Karpas-422 (cell line): ENCODE measurements at places on chromosomes 12 and 14. TPM values are rescaled to one million over a fixed set of nuclear protein-coding genes. Genes with fewer than 3 reads are reported as not detected.

GRCh38 chr12:78756936-78757335 lies 107.6 kb upstream of the SYT1 start:
- H3K27ac ChIP-seq, result no peak overlapping the region
- H3K27me3 ChIP-seq, result no peaks in the 10 kb centered on the region
- no peak overlapping the region for H3K4me3 ChIP-seq

GRCh38 chr12:144650-145284 lies 69.2 kb downstream of the SLC6A12 start:
- no peaks in the 10 kb centered on the region for H3K27me3 ChIP-seq
- DNase-seq, result no peak
- H3K4me3 ChIP-seq, result no peak overlapping the region
- no peak overlapping the region for H3K27ac ChIP-seq
- H3K36me3 ChIP-seq, result no peaks in the 10 kb centered on the region

- H3K27ac ChIP-seq, result no peak overlapping the region
- no peaks in the 10 kb centered on the region for H3K27me3 ChIP-seq
- no peak for DNase-seq
- H3K4me3 ChIP-seq, result no peak overlapping the region
- no peaks in the 10 kb centered on the region for H3K4me1 ChIP-seq
- H3K36me3 ChIP-seq, result no peaks in the 10 kb centered on the region
Observed at GRCh38 chr14:44778604-44779003, 183.1 kb downstream of the KLHL28 start.

- H3K27me3 ChIP-seq, result no peaks in the 10 kb centered on the region
- H3K27ac ChIP-seq, result no peak overlapping the region
- H3K4me1 ChIP-seq, result no peaks in the 10 kb centered on the region
- H3K4me3 ChIP-seq, result no peak overlapping the region
Observed at GRCh38 chr12:62676521-62677307, 210.1 kb downstream of the MON2 start.

DNA sequence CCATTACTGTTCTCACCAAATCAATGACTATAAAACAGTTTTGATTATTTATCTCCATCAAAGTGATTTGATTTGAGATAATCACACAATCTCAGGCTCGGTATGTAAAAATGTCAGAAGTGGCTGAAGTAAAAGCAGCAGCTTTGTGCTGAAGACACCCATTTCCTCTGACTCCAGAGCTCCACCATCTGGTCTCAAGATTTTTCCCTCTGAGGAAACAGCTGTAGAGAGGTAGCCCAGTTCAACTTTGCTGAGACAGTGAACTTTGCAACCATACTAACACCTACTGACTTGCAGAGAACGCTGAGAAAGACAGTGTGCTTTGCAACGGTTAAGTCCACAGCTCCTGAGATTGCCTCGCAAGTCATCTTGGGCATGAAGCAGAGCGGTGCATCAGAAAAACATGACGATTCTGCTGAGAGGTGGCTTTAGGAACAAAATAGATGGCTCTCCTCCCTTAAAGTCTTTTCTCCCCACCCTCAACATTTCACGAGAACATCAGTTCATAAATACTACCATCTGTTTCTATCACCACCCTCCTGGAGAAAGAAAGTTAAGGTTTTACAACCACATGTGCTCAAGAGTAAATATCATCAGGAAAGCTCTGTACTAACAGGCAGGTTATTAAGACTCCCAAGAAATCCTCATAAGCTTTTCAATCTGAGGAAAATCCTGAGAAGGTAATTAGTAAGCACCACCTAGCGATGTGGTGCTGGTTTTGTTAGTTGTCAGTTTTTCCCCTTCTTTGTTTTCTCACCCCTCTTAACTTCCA lies 34.8 kb downstream of the HIGD1C start:
- H3K4me1 ChIP-seq, result peaks cover 25% of the 10 kb centered on the region
- no peaks in the 10 kb centered on the region for H3K27me3 ChIP-seq
- peak; percentile 85 for DNase-seq
- H3K27ac ChIP-seq, result no peak overlapping the region
- no peak overlapping the region for H3K4me3 ChIP-seq

GRCh38 chr14:102182190-102182589 lies 42.5 kb downstream of the WDR20 start:
- peaks cover 44% of the 10 kb centered on the region for H3K4me1 ChIP-seq
- H3K27ac ChIP-seq, result 0 out of 2 replicates have a peak overlapping the region, but pooled peaks have one; percentile 8
- H3K36me3 ChIP-seq, result no peaks in the 10 kb centered on the region

DNA sequence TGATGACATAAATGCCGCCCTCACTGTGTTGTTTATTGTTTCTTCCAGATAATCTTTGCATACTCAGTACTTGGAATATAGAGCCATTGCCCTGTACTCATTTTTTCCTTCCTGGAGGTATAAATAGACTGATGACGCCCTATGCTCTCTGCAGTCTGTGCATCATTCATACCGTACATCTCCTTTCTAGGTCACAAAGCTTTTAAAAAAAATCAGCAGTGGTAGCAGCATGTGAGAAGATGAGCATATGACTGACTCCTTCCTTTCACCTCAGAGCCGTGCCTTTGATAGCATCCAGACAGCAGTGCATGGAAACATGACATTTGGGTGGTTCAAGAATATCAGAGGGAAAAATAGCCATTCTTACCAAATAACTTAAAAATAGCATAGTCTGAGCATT lies 77.3 kb downstream of the PDE3A start:
- H3K36me3 ChIP-seq, result no peaks in the 10 kb centered on the region
- no peaks in the 10 kb centered on the region for H3K27me3 ChIP-seq
- H3K27ac ChIP-seq, result no peak overlapping the region
- no peak overlapping the region for H3K4me3 ChIP-seq

DNA sequence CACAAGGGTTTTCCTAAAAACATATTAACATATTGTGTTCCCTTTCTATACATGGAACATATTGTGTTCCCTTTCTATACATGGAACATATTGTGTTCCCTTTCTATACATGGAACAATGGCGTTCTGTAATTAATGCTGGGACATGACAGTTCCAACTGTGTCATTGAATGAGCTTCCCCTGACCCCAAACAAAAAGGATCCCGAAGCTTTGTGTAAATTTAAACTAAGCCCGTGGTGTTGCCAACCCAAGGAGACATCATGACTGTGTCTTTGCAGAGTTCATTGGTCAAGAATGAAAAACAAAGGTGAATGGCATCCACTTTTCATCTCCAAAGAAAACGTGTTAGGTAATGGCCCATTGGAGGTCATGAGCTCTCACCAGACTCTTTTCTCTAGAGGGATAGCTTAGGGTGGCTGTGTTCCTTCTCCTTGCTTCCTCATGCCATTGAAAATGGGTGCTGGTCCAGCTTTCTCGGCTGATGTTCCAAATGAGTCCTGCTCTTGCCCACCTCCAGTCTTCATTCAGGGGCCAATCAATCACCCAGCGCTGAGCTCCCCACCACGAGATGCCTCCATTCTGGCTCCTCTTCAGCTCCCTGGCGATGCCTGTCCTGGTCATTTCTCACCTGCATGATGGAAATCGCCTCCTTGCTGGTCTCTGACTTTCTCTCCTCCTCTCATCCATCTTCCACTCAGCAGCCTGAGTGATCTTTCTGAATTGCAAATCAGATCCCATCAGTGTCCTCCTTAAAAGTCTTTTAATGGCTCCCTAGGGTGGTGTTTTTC lies 156.1 kb downstream of the VRK1 start:
- no peak overlapping the region for H3K27ac ChIP-seq
- no peak overlapping the region for H3K4me3 ChIP-seq
- DNase-seq, result no peak
- no peaks in the 10 kb centered on the region for H3K27me3 ChIP-seq

PRR4 gene
- 5.7 and 12.7 TPM in 2 replicates for total RNA-seq

KCNMB4 gene
- total RNA-seq, result 55.5 and 55.9 TPM in 2 replicates
